Myocyte (in vitro differentiated cells): ENCODE measurements at places on chromosomes 3 and 15.

- peak; percentile 65 for DNase-seq
Measured at GRCh38 chr3:14266361-14266760, 87.7 kb downstream of the LSM3 start.

- no peak for DNase-seq
Measured at GRCh38 chr3:9021271-9022009, 58.2 kb upstream of the RAD18 start.

DNA sequence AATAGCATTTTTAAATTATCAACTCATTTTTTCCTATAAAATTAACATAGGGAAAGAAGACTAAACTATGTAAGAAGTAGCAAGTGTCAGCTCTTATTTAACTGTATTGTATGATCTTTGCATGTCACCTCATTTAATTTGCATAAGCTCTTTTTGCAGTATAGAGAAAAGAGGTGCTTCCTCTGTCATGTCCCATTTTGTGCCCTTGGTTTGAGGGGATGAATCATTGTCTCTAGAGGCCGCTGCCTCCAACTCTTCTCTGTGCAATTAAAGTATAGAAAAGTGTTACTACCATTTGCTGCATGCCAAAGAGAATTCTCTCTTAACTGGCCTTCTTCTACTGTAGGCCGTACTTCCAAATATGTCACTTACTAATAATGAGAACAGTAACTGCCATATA, 93.4 kb downstream of the LRRC28 start:
- no peak for DNase-seq

DNA sequence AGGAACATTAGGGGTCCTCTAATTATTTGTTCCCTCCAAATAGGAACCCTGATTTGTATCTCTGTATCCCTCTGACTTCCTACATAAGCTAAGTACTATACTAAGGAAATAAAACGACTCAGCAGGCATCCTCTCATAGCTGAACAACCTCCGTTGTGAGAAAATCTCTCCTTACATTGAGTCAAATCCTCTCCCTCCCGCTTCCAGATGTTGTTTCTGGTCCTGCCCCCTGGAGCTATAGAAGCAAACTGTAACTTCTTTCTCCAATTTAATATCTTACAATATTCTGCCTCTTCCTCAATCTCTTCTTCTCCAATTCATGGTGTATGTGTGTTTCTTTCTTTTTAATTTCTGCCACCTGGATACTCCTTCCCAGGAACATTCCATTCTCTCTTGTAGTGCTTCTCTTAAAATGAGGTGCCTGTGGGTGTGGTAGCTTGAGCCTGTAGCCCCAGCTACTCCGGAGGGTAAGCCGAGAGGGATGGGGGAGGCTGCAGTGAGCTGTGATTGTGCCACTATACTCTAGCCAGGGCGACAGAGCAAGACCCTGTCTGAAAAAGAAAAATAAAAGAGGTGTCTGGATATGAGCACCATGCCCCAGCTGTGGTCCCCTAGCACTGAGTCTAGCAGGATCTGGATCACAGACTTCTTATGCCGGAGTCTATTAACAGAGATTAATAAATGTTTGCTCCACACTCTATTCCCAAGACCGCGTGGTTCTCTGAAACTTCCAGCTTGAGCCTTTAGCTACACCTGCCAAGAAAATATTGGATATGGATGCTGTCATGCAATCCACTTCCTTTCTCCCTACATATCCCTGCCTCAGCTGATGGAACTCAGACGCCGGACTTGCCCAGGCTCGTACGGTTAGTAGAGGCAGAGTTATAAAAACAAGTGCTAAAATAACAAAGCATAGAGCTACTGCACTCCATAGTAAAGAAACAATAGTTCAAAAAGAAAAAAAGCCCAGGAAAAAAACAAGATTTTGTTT, 42.9 kb upstream of the NEO1 start:
- DNase-seq = no peak

GRCh38 chr15:70741677-70742293, 21.6 kb downstream of the UACA start:
- peak; percentile 32 for DNase-seq

DNA sequence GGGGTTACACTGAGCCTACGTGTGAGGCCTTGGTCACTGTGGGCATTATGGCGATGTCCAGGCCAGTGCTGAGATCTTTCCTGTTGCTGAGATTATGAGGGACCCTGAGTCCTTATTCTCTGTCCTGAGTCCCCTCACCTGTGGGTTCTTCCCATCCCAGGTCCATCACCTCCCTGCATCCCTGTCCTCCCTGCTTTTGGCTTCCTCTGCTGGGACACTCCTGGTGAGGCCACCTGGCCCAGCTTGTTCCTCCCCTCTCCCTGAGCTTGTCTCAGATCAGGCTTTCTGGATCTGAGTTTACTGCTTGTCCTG, 36.1 kb downstream of the AMOTL2 start:
- DNase-seq = no peak

GRCh38 chr15:79455361-79455760, 23.2 kb downstream of the MINAR1 start:
- DNase-seq = no peak

- peak; percentile 13 for DNase-seq
Measured at GRCh38 chr15:65918357-65918920, 49.1 kb downstream of the RAB11A start.

DNA sequence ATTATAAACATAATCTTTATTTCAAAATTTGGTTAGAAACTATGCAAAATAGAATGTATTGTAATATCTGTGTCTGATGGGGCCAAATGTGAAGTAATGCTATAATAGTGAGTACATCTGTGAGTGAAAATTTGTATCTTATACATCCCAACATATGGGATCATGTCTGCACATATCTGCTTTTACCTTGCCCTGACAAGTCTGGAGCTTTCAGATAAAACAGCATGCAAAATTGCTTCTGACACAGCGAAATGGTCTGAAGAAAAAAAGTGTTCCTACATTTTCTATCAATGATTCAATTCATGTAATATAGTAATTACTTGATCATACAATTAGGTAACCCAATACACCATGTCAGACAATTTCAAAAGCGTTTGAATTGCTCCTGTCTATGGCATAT, 58.1 kb upstream of the P3H2 start:
- no peak for DNase-seq

GRCh38 chr3:133058243-133058642, 20.1 kb downstream of the TMEM108 start:
- DNase-seq = no peak

GRCh38 chr3:2978977-2979732, 131.0 kb downstream of the IL5RA start:
- DNase-seq = no peak

- DNase-seq = no peak
Measured at GRCh38 chr3:85162905-85163304, 204.1 kb downstream of the CADM2 start.

DNA sequence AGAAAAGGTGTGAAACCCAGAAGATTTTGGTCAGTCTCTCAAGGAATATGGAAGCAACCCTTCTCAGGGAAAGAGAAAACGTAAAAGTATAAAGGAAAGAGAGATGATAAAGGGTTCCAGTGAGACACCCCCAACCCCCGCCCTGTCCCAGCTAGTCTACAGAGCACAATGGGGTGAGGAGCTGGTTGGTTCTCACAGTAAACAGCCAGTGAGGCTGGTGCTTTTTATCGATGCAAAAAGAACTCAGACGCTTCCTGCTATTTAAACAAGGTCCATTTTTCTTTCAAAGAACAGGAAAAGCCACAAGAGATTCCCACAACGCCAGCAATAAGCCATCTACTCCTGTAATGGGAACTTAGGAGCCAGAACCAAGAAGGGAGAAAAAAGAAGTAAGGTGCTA, 65.9 kb downstream of the CHAC1 start:
- DNase-seq = no peak

DNA sequence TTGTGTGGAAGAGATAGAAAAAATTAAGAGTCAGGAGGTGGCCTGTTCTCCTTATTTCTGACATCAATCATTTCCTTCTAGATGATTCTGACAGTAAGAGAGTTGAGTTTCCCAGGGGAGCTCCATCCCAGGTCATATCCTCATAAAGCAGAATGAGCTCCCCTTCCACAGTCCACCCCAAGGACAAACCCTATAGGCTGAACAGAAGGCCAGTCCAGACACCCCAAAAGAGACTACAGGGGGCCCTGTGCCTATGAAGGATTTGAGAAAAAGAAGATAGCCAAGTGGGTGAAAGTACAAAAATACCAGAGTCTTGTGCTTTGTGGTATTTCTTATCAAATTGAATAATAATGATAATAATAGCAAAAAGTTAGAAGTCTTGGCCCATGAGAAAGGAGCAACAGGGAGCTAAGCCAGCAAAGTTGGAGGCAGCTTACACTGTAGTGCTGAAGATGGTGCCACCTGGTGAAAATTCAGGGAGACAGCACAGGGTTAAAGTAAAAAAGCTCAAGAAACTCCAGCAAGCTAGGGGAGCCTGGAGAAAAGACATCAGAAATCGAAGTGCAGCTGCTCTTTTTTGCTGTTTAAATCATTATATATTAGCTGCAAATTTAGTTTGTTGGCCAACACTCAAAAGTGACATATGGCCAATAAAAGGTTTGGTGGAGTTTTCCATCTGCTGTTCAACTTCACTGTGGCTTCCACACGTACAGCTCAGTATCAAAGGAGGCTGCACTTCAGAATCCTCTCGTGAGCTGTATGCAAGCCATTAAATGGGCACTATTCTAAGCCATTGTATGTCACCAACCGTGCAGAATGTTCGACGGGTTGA, 35.8 kb upstream of the SLC24A5 start:
- peak; percentile 59 for DNase-seq

DNA sequence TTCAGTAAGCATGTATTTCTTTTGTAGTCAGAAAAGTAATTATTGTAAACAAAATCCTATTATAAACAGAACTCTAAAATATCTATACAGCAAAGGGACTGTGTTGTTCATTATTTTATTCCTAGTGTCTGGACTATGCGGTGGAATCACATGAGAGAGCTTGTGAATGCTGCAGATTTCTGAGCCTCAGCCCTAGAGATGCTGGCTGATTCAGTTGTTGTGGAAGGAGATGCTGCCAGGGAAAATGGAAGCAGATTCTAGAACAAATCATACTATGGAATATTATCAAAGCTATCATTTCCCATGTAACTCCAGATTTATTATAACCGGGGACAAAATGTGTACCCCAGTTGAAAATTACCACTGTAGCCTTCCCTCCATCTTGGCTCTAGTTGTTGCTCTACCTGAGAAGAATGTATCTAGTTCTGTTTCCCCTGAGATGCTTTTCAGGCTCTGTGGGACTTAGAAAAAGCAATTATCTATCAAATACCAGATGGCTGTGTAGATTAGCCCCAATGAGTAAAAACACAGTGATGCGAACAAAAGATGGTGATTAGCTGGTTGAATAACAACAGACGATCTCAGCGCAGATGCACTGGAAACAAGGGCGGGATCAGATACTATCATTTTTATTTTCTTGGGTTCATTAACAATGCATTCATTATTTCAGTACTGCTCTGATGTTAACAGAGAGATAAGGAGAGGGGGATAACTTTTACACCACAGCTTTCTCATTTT, 131.3 kb downstream of the TMEM108 start:
- no peak for DNase-seq

GRCh38 chr3:100540791-100541334, 48.4 kb downstream of the TMEM45A start:
- DNase-seq = peak; percentile 12

- DNase-seq = peak; percentile 40
Measured at GRCh38 chr3:152621967-152622810, 212.7 kb upstream of the P2RY1 start.

- DNase-seq = no peak
Measured at GRCh38 chr3:97699889-97700288, 64.7 kb upstream of the ARL6 start.

DNA sequence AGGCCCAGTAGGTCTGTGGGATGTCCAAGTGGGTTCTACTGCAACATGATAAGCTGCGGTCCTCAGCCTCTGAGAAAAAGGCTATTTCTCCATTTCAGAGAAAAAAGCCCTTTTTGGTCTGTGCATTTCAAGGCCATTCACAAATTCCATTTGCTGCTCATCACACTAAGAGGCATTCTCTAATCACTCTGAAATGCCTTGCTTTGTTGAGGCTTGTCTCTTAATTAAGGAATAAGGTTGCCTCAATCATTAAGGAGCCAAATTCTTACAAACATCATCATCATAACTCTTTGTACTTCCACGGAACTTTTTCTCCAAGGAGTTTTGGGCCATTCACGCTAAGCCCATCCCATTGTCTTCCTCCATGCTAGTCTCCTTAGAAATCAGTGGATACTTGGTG, 74.4 kb downstream of the BOC start:
- DNase-seq = no peak

DNA sequence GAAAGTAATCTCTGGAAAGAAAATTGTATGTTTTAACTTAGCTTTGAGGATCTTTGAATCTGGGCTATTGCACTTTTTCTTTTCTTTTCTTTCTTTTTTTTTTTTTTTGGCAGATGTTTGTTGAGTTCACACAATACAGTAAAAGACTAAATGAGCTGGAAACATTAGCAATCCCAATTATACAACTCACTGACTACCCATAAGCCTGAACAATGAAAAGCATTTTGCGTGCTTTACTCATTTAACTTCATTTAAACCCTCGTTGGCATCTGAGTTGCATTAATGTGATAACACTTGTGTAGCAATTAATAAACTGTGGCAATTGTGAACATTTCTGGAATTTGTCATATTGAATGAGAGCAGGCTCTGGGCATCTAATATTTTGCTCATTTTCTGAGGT, 269.4 kb upstream of the RBMS3 start:
- DNase-seq = no peak

- DNase-seq = no peak
Measured at GRCh38 chr15:77606142-77607034, 26.3 kb downstream of the LINGO1 start.

DNA sequence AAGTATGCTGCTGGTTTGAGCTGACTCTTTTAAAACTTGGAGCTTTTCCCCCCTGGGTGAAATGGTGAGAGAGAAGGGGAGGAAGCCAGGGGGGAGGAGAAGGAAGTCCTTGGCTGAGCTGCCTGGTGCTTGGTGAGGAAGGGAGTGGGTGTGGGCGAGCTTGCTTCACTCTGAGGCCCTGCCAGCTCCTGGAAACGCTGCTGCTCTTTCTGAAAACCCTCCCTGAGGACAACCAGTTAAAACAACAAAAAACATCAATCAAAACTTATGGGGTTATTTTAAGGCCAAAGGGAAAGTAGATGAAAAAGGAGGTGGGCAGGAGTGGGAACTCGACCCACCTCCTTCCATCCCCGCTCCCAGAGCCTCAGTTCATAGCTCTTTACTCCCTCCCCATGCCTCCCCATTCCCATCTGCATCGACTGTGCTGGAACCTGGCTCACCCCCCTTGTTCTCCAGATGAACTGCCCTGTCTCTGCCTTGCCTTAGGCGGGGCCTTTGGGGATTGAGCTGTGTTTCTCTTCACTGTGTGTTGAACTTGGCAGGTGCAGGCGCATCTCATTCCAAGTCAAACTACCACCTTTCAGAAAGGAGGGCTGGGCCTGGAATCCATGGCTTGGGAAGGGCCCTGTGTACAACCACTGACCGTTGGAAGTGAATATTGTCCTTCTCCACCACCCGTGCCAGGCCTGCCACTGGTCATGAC, 166.1 kb downstream of the ZNF621 start:
- no peak for DNase-seq

GRCh38 chr15:29704950-29705597, 117.2 kb downstream of the TJP1 start:
- DNase-seq = no peak

GRCh38 chr15:100905850-100906249, 13.3 kb upstream of the LRRK1 start:
- no peak for DNase-seq

GRCh38 chr3:140602781-140603180, 75.1 kb upstream of the TRIM42 start:
- no peak for DNase-seq

- DNase-seq = peak; percentile 71
Measured at GRCh38 chr3:157618075-157618760, 115.0 kb upstream of the VEPH1 start.
